Midbrain (tissue), 1 donor: ENCODE measurements at places on chromosomes 3 and 15.
A peak's percentile ranks its signal among the peaks of the same experiment; 100 is the strongest.

DNA sequence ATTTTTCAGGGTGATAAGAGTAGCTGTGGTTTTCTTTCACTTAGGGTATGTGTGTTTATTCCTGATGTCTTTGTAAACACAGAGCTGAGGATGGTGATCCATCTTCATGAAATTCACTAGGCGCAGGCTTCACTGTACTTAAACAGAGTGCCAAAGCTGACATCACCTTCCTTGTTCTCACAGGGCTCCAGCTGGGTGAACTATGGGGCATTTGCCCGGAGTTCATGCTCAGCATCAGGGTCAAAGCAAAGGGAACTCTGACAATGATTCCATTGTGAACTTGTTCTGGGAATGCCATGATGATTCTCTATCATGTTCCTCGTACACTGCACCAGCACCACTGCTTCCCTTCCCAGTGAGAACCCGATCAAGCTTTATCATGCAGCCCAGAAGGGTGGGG lies 184.8 kb upstream of the P2RY1 start:
- DNase-seq = peak; percentile 89

DNA sequence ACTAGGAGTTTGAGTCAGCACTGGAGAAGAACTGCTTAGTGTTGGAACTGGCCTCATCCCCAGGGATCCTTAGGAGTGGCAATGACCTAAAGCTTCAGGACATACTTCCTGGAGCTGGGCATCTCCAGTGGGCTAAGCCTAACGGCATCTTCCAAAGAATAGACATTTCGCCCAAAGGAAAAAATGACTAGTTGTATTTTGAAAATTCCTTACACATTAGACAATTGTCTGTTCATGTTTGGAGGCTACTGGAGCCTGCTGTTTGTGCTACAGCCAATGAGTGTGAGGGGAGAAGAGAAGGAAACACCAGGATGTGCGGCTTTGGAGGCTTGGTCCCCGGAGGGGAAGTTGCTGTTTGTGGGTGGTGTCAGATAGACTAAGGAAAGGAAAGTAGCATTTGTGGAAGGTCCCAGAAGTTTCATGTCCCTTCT lies 77.6 kb downstream of the POLR2M start:
- DNase-seq = no peak

GRCh38 chr3:46183330-46183729 lies 24.8 kb downstream of the CCR1 start:
- no peak for DNase-seq

GRCh38 chr3:165641569-165642310 lies 195.5 kb downstream of the BCHE start:
- DNase-seq = no peak

DNA sequence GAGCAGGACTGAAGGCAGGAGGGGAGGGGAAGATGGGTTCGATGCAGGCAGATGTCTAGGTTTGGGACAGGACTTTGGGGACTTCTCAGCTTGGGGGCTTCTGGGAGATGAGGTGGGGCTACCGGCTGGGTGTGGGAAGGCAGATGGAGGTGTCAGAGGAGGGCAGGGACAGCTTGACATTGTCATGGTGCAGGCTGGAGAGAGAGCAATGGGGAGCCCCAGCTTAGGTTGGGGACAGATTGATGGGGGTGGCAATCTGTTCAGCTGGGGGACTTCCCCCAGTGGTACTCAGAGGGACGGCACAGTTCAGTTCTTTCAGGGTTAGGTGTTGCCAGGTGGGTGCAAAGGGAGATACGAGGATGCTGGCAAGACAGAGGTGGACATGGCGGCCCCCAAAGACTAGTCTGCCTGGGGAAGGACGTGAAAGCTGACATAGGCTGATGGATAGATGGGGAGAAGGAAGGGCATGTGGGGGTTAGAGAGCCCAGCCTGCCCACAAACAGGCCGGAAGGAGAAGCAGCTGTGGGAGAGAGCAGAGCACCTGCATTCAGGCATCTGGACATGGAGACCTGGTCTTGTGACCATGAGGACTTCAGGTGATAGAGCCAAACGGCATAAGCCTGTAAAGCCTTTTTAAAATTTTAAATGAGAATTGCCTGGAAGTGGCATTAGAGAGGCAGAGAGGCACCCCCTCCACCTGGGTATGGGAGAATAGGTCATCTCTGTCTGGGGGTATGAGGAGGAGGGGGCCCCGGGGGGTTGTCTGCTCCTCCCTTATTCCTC lies 21.1 kb downstream of the ACAA1 start:
- no peak for DNase-seq

- DNase-seq = no peak
Observed at GRCh38 chr3:152322756-152323155, 54.0 kb downstream of the MBNL1 start.

DNA sequence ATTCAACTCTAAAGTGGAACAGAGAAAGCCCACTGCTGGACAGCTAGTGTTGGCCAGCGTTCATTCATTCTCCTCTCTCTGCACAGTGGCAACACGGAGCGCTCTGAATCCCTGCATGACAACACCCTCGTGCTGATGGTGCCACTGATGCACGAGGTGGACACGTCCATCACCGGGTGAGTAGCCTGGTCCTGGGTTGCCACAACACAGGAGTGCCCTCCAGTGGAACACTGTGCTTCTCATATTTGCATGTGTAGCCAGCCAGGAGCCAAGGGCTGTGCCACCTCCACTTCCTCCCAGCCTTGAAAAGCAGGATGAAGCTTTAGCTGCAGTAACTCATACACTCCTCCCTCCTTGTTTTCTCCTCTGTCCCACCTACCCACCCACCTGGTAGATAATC lies 120.0 kb upstream of the CTDSPL start:
- peak; percentile 40 for DNase-seq

DNA sequence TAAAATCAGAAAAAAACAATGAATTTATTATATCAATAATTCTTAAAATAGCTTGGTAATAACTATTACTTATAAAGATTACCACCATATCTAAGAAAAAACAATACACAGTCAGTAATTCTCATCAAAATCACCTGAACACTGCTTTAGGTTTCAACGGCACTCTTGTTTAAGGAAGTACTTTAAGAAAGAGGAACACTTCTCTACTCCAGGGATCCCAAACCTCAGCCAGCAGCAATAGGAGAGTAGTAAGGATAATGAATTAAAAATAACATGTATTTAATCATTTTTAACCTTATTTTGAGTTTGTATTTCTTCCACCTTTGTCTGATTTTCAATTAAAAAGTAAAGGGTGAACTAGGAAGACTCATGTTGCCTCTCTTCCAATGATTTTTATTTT lies 494.0 kb upstream of the NR2F2 start:
- no peak for DNase-seq

GRCh38 chr3:177676148-177676547 lies 478.9 kb upstream of the TBL1XR1 start:
- no peak for DNase-seq

- no peak for DNase-seq
Observed at GRCh38 chr3:46168583-46169345, 39.3 kb downstream of the CCR1 start.

GRCh38 chr3:45134758-45135521 lies 11.2 kb downstream of the CDCP1 start:
- no peak for DNase-seq

DNA sequence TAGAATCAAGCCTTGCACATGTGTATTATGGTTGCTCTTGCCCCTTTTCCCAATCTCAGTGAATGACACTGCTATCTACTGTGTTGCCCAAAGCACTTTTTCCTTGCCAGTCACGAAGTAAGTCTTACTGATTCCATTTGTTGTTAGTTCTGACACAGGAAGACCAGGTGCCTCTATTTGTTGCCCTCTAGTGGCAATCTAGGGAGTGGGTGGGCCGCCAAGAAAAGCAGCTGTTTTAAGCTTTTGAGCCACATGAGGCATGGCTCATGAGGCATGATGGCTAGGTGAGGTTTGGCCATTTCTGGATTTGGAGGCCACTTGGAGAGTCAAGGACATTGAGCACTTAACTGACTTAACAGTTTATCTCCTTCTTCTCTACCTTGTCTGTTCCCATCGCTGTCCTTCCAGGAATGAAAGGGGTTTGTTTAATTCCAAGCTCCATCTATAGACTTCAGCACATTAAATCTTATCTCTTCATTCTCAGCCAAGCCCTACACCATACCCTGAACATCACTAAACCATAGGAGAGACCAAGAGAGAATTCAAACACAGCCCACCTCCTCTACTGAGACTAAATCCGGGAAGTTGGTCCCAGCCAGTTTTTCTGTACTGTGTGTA lies 103.1 kb downstream of the HCN4 start:
- peak; percentile 21 for DNase-seq

- peak; percentile 14 for DNase-seq
Observed at GRCh38 chr3:180680097-180680430, 775 bp upstream of the CCDC39 start.

DNA sequence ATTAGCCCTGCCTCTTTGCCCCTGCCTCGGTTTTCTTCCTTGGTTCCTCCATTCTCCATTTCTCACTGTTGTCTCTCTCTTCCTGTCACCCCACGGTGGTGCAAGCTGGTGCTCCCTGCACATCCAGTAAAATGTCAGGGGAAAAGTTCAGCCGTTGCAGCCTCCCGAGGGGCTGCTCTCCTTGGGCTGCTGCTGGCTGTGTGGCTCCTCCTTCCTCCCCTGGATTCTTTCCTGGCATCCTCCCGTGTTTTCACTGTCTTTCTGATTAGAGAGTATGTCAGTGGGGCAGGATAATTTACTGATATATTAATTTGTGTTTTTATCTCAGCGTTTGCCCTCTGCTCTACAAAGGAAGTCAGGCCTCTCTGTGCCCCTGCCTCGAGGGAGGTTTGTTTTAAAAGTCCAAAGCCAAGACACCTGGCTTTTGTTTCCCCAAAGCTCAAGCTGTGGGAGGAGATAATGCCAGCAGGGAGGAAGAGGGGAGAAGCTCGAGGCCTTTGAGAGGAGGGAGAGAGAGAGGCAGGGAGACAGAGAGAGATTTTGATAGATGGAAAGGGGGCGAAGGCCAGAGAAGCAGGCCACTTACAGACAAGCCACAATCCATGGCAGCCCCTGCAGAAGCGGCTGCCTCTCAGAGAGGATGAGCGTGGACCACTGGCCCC lies 150.3 kb upstream of the NR2F2 start:
- DNase-seq = no peak

DNA sequence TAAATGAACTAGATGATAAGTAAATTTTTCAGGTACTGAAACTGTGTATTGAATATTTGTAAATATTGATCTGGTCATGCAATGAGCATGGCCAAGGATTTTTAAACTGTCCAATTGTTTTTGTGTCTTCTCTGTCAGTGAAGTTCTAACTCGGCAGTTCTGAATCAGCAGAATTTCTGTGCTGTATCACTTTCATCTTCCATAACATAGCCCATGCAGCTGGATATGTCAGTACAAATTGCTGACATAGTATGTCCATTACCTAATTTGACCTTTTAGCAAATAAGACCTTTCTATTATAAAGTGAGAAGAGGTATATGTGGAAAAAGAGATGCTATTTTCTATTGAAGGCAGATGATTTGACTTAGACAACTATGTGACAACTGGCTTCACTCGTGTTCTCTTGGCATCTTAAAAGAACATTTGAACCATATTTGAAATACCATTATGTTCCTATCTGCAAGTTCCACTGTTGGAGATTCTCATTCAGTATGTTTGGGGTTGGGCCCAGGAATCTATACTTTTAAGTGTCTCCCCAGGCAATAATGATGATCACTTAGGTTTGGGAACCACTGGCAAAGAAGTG lies 90.4 kb downstream of the CMSS1 start:
- DNase-seq = no peak

GRCh38 chr3:125120379-125121122 lies 64.8 kb upstream of the HEG1 start:
- DNase-seq = peak; percentile 44

- DNase-seq = no peak
Observed at GRCh38 chr3:18195836-18196235, 229.3 kb downstream of the SATB1 start.

GRCh38 chr3:14441920-14442300 lies 39.5 kb downstream of the SLC6A6 start:
- DNase-seq = no peak

DNA sequence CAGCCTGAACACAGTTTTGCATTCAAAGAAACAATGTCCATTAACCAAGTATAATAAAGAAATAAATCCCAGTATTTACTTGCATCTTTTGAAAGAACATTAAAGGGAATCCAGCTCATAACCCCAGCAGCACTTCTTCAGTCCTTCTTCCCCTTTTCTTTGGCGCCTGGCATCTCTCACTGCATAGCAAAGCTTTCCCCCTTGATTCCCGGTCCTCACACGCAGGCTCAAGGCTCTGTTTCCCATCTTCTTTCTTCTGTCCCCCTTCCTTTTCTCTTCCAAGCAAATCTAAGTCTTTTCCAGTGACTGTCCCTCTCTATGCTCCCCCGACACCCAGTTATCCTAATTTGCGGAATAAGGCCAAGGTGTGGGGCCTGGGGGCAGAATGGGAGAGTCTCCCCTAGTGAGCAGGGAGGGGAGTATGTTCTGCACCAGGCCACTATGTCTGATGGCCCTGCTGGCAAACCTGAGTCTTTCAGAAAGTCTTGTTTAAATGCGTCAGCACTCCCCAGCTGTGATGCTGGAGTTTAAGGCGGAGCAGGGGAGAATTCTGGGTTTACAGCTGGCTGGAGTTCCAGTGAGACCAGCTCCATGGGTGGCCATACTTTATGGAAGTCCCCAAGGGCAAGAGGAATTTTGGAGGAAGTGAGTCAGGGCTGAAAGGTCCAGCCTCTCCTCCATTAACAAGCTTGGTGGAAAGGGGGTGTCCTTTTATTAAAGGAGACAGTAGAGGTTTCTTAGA lies 42.1 kb downstream of the GOLGA6A start:
- no peak for DNase-seq

DNA sequence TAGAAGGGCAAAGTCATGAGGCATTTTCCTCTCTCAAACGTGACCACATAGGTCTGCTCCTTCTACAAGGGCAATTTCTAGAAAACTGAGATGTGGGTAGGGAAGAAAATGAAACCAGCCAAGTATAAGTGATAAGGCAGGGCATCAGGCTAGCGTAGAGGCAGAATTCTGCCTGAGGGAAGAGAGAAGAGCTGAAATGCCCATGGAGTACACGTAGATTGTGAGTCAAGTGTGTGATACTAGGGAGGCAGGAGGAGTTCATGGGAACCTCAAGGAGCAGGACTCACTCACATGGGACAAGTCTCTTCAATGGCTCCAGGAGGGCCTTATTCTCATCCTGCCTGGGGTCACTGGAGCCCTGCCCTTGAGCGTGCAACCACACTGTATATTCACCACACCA lies 34.9 kb upstream of the PPP4R2 start:
- no peak for DNase-seq

GRCh38 chr3:10757821-10758130 lies 58.3 kb upstream of the SLC6A11 start:
- no peak for DNase-seq

DNA sequence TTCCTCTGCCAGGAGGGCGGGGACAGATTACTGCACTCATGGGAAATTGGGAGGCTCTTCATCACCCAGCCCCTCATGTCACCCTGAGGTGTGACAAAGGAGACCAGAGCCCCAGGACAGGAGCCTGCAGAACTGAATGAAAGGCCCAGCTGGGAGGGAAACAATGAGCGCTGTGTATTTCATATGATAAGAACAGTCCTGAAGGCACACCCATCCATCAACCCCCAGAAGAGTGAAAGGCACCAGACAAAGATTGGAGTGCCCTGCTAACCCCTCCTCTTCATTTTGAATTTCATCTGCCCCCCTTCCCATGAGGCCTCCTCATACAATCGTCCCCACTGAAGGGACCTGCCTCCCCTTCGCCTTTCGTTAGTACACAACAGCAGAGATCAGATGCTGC lies 160.0 kb upstream of the PRICKLE2 start:
- no peak for DNase-seq

- no peak for DNase-seq
Observed at GRCh38 chr3:37580237-37580636, 281.4 kb upstream of the CTDSPL start.

- DNase-seq = no peak
Observed at GRCh38 chr3:62415312-62415801, 42.0 kb upstream of the FEZF2 start.

GRCh38 chr3:149581681-149582370 lies 76.0 kb downstream of the WWTR1 start:
- no peak for DNase-seq
